ENCODE measurements at places on chromosomes 4 and X.

- no peak for DNase-seq
Observed at GRCh38 chr4:42339935-42340406, 57.3 kb upstream of the SHISA3 start.

DNA sequence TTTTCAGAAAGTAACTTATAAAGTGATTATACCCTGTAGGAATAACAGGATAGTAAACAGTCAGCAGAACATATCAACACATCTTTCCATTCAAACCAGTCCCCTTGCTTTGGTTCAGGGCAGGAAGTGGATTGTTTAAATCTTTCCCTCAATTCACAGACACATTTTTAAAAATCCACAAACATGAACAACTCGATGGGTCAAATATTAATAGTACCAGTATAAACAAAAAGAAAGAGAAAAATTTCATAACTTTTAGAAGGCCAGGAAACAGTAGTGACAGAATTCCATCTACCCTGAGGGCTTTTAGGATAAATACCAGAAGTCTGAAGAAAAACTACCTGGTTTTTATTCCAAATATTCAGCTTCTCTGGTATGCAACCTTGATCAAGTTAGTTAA is 1072.8 kb upstream of the PABPC4L start:
- DNase-seq = no peak

- no peak for DNase-seq
Observed at GRCh38 chrX:27465036-27465435, 1.9 kb upstream of the PPP4R3C start.

DNA sequence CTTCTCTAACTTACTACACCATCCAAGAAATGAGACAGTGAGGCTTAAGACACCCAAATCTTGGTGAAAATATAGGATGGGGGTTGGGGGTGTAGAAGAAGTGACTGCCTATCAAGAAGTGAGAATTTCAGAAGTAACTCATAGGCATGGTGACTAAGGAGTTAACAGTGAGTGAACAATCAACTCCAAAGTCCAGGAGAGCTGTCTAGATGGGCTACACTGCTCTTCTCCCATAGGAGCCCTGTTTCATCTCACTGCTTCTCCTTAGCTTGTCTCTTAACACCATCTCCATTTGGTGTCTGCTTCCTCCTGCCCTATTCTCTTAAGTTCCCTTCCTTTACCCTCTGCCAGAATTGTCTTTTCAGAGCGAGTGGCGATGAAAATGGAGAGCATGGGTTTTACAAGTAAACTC is 22.7 kb downstream of the FABP2 start:
- DNase-seq = peak; percentile 28

GRCh38 chr4:162509333-162509732 is 345.5 kb upstream of the FSTL5 start:
- no peak for DNase-seq

DNA sequence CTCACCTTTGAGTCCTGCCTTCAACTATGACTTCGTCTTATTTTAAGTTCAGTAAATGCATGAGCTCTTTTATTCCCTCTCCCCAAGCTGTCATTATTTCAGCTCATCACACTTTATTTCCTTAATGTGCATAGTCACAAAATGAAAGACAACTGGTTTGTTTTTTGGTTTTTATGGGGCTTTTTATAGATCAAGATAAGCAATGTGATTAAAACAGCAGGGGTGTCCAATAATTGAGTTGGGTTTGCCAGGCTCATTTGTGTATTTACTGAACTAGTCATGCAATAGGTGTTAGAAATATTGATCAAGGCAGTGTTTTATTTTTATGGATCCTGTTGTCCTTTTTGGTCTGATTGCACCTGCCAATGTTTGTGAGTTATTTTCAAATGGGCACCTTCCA is 102.2 kb downstream of the FRMPD4 start:
- DNase-seq = no peak

- DNase-seq = peak; percentile 50
Observed at GRCh38 chrX:48520976-48521352, 644 bp upstream of the EBP start.

- no peak for DNase-seq
Observed at GRCh38 chr4:77699731-77700210, 94.2 kb downstream of the CXCL13 start.

DNA sequence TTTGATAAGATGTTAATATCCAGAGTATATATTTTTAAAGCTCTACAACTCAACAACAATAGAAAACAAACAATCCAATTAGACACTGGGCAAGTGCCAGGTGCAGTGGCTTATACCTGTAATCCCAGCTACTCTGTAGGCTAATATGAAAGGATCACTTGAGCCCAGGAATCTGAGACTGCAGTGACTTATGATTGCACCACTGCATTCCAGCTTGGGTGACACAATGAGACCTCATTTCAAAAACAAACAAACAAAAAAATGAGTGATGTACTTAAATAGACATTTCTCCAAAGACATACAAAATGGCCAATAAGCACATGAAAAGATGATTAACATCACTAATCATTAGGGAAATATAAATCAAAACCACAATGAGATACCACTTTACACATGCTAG is 356.8 kb upstream of the PCDH10 start:
- no peak for DNase-seq

DNA sequence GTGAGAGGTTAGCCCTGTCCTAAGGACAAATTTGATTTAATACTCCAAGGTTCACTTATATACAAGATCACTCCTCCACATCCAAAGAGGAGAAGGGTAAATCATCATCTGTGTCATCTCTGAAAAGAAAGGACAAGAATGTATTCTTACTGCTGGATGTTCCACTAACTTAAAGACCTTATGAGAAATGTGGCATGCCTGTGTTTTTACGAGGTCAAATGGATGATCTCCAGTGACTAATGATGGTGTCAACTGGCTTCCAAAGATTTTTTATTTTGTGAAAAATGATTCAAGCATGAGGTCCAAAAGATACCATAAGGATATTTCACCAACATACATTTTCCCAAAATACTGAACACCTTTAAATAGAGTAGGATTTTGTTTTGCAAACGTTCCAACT is 143.4 kb downstream of the PTCHD1 start:
- DNase-seq = no peak

- DNase-seq = no peak
Observed at GRCh38 chr4:182743815-182744214, 173.4 kb downstream of the DCTD start.

DNA sequence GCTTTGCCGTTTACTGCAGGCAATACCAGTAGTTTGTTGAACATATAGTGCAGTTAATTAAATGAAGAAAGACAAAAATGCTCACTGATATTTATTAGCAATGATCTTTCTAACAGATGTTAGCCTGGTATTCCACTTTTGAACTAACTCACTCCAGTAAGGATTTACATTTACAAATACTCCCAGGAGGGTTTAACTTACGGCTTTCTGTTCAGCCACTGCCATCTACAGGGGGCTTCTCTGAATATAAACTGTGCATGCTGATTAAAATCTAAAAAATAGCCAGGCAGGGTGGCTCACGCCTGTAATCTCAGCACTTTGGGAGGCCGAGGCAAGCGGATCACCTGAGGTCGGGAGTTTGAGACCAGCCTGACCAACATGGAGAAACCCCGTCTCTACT is 2.2 kb upstream of the SRD5A3 start:
- no peak for DNase-seq

DNA sequence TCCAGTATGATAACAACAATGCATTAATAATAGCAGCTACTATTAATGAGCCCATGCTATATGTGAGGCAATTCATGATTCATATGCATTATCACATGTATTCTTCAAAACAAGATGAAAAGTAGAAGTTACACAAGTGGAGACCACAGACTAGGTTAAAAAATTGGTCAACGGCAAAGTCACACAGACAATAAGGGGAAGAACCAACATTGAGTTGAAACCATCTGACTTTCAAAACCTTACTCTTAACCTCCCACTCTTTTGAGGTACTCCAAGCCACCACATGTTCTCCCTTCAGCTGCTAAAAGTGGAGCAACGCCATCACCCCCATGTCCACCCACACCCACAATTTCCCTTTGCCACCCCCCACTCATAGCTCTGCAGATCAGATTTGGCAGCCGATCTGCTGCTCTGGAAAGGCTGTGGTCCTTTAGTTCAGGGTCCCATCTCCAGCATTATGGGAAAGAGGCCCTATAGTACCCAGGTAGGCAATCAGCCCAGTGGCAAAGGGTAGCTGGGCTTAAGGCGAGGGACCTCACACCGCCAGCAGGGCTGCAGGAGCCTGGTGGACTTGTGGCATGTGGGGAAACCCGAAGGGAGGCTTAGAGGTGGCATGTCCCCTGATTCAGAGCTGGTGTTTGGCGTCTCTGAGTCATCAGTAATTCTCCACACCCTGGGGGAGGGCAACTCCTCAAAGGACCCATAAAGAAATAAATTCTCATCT is 33.5 kb upstream of the CYBB start:
- peak; percentile 59 for DNase-seq

DNA sequence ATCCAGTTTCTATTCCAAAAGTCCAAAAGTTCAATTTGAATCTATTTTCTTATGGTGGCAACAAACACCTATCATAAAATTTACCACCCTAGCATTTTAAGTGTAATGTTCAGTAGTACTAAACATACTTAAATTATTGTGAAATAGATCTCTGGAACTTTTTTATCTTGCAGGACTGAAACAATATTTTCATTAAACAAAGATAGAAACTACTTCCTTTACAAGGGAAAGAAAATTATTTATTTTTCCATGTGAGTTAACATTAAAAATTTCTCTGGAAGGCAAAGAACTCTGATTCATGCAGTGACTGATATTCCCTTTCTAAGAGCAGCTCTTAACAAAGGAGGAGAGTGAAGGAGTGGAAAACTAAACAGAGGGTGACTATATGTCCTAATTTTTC is 40.2 kb downstream of the ADH7 start:
- DNase-seq = no peak

GRCh38 chr4:21982087-21982486 is 33.5 kb upstream of the KCNIP4 start:
- no peak for DNase-seq

DNA sequence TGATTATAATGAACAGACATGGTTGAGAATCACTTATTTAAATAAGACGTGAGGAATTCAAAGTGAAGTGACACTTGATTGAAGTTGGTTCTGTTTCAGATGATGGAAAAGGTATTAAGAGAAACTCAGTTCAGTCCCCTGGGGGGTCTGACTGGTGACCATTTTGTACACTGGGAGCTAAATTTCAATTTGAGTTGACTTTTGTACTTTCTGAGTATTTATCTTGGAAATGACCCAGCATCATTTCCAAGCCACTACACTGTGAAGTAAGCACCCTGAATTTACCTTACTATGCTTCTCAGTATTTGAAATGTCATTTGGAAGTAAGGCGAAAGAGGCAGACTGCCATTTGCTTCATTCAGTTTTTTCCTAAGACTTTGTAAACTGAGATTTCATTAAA is 73.4 kb downstream of the CNOT6L start:
- DNase-seq = no peak

GRCh38 chr4:141132072-141132708 is 1.1 kb downstream of the RNF150 start:
- DNase-seq = no peak

DNA sequence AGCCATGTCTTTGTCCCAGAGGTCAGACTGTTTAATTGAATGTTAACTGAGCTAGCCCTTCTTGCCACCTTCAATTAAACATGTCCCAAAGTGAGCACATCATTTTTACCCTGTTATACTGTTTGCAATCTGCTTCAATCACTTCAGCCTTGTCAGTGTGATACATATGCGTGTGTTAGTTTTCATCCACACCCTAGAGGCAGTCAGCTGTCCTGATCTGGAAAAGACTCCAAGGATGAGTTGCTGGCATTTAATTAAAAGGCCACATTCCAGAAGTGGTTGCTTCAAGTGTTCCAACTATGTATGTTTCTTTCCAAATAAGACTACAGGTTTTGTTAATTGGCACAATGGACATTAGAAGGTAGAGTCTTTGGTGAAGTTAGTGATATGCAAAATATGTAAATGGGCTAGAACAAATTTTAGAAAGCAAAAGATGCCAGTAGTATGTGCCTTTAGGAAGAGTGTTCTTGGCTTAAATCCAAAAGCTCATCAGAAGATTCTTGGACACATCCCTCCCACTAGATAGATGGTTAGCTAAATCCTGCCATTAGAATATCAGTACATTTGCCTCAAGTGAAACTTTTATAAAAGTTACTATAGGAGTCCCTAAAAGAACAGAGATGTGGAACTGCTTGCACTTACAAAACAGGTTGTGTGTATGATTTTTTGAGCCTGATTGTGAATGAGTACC is 79.5 kb upstream of the SLIT2 start:
- no peak for DNase-seq

- DNase-seq = no peak
Observed at GRCh38 chrX:10660171-10660570, 39.8 kb upstream of the MID1 start.

DNA sequence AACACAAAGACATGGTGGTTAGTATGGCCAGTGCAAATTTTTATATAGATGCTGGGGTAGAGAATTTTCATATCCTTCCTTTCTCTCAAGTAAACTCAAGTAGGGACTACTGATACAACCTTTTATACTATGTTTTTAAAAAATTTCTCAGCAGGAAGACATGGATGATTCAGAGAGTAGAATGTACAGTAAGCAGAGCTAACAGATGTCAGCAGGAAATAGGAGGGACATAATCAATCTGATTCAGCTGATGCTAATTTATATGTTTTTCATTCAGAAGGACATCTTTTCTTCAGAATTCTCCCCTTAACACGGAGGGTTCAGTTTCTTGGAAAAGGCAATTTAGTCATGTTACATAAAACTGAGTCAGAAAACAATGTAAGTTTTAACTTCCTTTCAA is 95.4 kb downstream of the GRIA2 start:
- DNase-seq = no peak

- no peak for DNase-seq
Observed at GRCh38 chr4:181822005-181822375, 421.2 kb upstream of the TENM3 start.

DNA sequence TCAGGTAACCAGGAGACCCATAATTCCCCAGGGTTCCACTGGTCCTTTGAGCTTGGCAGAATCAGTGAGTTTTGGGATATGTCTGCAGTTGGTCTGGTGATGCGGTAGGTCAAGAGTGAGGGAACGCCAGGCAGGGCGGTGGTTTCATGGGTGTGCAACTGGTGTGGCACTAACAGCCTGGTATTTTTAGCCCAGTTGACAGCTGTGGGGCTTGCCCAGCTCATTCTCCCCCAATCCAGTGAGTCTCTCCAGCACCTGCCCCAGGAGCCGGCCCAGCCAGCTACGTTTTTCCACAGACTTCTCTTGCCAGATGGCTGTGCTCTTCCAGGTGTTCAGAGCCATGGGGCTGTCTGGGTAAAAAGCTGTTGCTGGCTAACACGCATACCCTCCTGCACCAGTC is 1019.9 kb downstream of the CCSER1 start:
- DNase-seq = no peak

GRCh38 chrX:153944800-153945150 is 332 bp upstream of the RENBP start:
- no peak for DNase-seq

DNA sequence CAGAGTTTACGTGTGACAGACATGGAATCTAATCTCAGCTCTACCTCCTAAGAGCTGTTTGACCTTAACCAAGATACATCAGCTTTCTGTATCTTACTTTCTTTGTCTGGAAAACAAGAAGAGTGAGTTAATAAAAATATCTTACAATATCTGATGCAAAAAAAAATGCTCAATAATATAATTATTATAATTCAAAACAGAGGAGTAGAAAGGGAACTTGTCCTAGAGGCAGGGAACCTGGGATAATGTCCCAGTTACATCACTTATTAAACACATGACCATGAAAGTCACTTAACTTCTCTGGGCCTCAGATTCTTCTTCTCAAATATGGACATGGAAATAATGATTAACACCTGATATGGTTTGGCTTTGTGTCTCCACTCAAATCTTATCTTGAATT is 256.1 kb downstream of the KLHL13 start:
- DNase-seq = no peak

Measured in activated CD4-positive, alpha-beta T cell treated with anti-CD3 and anti-CD28 coated beads, Interleukin-2, amount 50 U/mL, for 16 hours (primary cell).